Activated CD8-positive, alpha-beta T cell treated with anti-CD3 and anti-CD28 coated beads for 36 hours (primary cell): ENCODE measurements at places on chromosomes 12 and 14. TPM values are rescaled to one million over a fixed set of nuclear protein-coding genes. Genes with fewer than 3 reads are reported as not detected.

DNA sequence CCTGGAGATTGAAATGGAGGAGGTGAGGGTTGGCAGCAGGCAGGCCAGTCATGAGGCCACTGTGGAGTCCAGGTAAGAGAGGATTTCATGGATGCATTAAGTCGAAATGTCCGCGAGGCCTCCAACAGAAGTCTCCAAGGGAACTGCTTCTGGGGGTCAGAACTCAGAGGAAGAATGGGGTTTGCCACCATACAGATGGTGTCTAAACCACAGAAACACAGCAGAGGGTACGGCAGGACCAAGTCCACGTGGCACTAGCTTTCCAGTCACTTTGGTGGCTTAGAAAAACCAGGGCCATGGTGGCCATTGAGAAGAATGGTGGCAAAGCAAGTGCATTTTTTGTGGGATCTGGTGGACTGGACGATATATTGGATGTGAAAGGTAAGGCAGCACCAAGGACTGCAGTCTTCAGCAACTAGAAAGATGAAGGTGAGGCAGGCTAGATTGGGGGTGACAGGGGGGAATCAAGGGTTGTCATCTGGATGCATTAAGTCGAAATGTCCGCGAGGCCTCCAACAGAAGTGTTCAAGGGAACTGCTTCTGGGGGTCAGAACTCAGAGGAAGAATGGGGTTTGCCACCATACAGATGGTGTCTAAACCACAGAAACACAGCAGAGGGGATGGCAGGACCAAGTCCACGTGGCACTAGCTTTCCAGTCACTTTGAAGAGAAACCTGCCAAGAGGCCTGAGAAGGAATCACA lies 22.5 kb upstream of the TMEM106C start:
- no peak for DNase-seq

DNA sequence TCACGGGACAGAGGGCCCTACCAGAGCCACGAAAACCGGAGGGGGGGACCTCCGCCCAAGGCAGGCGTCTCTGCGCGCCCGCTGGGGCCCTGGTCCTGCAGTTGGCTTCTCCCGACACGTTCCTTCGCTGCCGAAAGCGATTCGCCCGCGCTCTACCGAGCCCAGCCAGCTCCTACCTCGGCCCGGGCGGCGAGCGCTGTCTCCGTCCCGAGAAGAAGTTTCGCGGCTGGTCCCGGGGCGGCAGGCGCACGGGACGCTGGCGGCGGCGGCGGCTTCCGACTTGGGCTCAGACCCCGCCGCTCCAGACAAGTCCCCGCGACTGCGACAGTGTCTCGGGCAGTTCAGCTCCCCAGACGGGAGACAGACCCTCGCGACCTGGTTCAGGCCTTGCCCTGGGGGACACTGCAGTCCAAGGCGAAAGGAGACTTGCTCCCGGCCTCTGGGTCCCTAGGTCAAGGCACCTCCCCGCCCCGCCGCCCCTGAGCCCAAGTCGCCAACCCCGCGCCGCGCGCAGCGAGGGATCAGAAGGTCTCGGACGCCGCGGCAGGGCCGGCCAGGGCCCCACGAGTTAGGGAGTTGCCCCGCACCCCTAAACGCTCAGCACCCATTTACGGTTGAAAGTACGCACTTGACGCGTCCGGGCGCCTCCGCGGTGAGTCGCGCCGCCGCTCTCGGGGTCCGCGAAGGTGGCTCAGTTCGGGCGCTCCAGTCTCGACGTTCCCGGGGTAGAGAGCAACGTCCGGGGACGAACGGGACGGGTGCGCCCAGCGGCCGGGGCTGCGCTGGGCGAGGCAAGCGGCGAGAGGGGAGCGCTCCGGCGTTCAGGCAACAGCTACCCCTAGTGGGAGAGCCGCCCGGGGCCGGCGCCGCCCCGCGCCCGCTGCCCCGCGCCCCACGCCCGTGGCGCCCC lies 1.4 kb upstream of the DIO3 start:
- no peak for DNase-seq

- no peak for DNase-seq
These were observed 310.9 kb downstream of the ADGRD1 start for GRCh38 chr12:131264635-131265034.

DNA sequence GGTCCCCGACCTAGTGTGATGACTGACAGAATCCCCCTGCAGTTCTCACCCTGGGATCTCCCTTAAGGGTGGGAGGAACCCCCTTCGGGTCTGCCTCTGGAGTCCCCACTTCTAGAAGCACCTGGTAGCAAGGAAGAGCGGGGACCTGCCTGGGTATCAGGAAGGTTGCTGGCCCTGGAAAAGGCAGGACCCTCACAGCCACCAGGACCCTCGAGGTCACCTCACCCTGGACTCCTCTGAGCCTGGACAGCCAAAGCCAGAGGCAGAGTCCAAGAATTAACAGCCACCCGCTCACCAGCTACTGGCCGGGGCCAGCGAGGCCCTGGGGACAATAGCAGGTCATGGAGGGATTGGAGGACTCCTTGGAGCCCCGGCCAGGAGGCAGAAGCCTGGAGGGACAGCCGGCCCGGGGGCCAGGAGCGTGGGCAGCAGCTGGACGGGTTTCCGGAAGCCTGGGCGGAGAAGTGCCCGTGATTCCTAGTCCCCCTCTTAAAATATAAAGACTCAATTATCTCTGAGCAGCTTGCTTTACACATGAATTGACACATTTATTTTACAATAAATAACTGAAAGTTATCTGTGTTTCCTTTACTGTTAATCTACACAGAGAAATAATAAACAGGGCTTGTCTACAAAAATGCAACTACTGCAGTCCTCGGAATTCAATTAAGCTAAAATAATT lies 17.5 kb downstream of the BCL11B start:
- DNase-seq: no peak

DNA sequence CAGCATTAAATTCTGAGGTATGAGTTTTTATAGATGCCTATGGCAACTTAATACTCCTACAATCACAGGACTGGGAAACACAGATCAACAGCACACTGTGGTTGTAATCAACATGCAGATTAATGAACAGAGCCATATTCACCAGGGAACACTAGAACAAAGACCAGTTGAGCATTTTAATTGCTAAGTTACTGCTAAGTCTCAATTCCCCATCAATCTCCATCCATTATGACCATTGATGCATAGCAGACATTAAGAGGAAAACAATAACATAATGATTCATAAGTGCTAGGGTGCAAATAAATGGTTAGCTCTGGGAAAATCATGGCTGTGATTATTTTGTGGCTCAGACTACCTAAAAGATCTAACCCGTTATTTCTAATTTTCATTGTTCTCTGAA lies 505.6 kb downstream of the TRHDE start:
- DNase-seq: no peak

DNA sequence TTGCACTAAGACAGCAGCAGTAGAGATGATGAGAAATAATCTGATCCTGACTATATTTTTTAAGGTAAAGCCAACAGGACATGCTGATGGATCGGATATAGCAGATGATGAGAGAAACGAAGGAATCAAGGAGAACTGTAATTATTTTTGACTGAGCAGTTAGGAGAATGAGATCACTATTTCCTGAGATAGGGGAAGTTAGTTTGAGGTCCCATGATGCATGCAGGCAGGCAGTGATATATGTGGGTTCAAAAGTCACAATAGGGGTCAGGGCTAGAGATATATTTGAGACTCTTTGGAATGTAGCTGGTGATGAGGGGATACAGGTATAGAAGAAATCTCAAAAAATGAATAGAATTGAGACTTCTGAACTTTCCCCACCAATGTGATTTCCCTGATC lies 107.6 kb downstream of the GTF2A1 start:
- DNase-seq: no peak

DNA sequence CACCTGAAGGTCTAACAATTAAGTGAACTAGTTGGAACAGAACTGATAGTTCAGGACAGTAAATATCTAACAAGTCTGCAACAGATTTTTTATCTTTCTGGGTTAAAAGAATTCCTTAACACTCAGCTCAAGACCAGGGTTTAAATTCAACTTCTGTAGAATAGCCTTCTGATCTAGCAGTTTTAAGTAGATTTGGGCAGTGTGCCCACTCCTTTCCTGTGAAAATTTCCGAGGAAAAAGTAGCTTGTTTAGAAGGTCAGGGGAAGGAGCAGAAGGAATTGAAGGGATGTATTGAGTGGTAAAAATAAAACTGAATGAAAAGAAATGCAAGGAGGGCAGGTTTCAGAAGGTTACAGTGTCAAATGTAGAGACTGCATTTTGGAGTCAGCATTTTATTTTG lies 45.8 kb downstream of the ATL1 start:
- DNase-seq: no peak

DNA sequence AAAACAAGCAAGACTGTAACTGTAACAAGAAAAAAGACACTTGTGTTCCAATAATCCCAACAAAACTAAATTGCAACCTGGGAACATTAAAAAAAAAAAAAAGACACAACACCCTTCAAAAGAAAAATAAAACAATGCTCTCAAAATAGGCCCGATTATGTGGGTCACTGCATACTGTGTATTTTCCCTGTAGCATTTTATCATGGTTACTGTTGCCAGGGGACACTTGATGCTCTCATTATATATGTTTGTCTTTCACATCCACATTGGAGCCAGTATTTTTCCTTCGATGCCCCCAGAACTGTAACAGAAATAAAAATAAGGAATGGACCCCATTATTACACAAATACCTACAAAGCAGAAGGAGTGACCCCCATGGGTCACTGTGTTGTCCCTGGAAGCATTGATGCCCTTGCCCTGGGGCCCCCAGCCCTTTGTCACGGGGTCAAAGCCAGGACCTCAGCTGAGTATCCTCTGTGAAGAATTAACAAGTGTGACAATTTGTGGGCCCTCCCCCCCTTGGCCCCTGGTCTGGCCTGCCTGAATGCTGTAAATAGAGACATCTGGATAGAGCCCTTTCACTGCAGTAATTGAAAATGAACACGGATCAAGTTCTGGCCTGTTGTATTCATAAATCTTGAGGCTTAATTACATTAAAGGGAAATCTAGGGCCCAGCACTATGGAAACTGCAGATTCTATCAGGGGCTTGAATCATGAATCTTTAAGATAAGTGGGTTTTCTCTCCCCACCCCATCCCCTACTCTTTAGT lies 72.8 kb downstream of the C12orf42 start:
- DNase-seq: no peak

DNA sequence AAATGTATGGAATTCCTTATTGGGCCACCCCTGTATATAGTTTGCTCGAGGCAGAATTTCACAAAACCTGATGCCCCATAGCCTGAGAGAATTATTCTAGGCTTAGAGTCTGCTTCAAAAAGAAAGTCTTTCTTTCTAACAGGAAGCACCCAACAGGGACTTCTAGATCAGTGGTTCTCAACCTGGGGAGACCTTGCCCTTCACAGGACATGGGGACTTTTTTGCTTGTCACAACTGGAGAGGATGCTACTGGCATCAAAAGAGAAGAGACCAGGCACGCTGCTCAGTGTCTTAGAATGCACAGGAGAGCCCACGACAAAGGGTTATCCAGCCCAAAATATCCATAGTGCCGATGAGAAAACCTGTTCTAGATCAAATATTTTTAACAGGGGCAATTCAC lies 18.9 kb downstream of the WSB2 start:
- DNase-seq: no peak

GRCh38 chr12:52896190-52897100 lies 8.4 kb downstream of the KRT8 start:
- DNase-seq: no peak

- peak; percentile 88 for DNase-seq
These were observed at the start of gene CLSTN3 for GRCh38 chr12:7129872-7130691. Gene CLSTN3 (plus strand): TSS chr12:7130371. CDS start chr12:7130649, 278 bp downstream.

DNA sequence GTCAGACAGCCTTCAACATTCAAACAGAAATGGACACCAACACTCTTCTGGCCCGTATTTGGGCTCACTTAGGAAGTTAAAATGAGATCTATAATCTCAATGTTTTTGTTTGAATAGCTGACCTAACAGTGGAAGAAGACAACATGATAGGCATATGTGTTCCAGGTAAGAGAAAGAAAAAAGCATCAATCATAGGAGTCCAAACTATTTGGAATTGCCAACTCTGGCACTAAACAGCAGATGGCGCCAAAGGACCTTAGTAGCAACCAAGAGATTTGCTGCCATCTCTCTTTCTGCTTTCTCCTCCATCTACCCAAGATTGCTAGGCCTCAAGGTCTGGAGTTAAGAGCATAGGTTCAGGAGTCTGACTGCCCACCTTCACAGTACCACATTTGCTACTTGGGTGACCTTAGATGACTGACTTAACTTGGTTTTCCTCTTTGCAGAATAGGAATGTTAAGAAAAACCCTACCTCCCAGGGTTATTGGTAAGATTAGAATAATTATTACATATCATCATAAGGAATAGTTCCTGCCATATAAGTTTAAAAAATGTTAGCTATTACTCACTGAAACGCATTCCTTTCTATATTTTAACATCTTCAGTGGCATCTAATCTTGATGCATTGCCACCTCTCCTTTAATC lies 30.2 kb downstream of the PEX5 start:
- DNase-seq: peak; percentile 85

- no peak for DNase-seq
These were observed 43.5 kb downstream of the VEZT start for GRCh38 chr12:95261109-95261508.

- no peak for DNase-seq
These were observed 47.2 kb upstream of the CTDSP2 start for GRCh38 chr12:57893431-57894353.

GRCh38 chr14:69358233-69358963 lies 39.7 kb downstream of the ERH start:
- DNase-seq: peak; percentile 85

DNA sequence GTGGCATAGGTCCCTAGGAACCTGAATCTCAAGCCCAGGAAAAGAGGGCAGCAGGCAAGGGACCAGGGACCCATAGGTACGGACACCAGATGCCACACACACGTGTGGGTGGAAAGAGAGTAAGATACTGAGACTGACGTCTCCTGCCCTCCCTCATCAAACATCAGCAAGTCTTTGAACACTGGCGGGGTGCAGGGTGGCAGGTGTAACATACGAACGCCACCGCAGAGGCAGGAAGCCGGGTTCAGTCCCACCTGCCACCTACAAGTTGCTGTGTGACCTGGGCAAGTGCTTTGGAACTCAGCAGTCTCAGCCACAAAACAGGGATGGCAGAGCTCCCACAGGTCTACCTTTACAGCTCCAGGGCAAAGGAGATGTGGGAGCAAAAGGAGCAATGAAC lies 11.1 kb downstream of the ACTN1 start:
- DNase-seq: peak; percentile 81

DNA sequence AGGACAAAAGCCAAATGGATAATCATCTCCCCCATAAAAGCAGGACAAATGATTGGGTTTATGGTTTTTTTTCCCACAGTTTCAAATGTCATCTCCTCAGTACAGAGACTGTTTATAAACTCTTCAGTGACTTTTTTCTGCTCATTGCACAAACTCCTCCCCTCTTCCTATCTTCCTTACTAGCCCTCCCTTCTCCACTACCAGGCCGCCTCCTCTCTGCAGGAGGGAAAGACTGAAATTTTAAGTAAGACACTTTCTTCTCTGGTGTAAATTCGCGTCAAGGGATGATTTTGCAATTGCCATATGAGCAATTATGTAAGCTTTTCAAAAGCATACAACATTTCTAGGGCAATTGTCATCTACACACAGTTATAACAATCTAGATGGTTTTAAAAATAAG lies 37.0 kb downstream of the BTG1 start:
- DNase-seq: no peak

- DNase-seq: peak; percentile 50
These were observed 1.5 kb downstream of the VPS37B start for GRCh38 chr12:122894193-122895121.

GRCh38 chr12:75783093-75783877 lies 248.3 kb downstream of the PHLDA1 start:
- DNase-seq: no peak

- DNase-seq: no peak
These were observed 541.8 kb upstream of the FBXO33 start for GRCh38 chr14:39974036-39974435.

PLA2G1B gene
- total RNA-seq: 0.99 TPM

LIN52 gene
- total RNA-seq: 10.3 TPM

MNAT1 gene
- 44.1 TPM for total RNA-seq

KRT6C gene
- total RNA-seq: not detected

ZDHHC22 gene
- not detected for total RNA-seq

OS9 gene
- 53.0 TPM for total RNA-seq

KIAA0586 gene
- total RNA-seq: 23.4 TPM

RNASE7 gene
- total RNA-seq: not detected
